Epithelial cell of prostate (primary cell): ENCODE measurements at places on chromosomes 4 and X.

DNA sequence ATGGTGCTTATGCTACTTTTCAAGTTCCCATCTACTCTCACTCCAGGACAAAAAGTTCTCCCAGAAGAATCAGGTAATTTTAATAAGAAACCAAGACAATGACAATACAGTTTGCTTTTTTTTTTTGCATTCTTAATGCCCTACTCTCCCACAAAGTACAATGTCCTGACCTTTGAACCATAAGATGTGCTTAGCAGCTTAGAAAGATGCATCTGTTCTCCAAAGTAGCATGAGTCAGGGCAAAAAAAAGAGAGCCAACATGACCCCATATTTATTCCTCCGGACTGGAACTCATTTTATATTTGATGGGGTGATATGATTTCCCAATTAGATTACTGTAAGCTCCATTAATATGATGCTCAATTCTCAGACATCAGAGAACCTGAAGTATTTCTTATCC is 16.5 kb upstream of the PDCL2 start:
- no peak for DNase-seq

- no peak for DNase-seq
These were observed 1003.5 kb downstream of the STPG2 start for GRCh38 chr4:97139791-97140190.

DNA sequence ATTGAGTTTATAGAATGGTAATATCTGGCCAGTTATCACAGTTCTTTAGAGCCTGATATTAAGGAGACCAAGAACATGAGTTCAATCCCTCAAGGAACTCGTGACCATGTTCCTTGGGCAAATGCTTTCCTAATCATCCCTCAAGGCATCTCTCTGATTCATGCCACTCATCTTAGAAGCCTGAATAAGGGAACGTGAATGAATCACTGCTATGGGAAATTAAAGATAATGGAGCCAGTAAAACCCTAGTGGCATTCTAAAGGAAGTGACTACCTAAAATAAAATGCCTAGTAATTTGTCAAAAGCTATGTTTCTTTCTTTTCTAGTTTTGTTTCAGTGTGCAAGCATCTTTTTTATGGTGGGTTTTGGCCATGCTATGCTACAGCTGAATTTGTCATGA is 1161.3 kb downstream of the C4orf33 start:
- DNase-seq: peak; percentile 62

GRCh38 chr4:163515198-163515597 is 20.7 kb downstream of the TMA16 start:
- DNase-seq: no peak

GRCh38 chr4:177907736-177908424 is 465.6 kb upstream of the AGA start:
- no peak for DNase-seq

DNA sequence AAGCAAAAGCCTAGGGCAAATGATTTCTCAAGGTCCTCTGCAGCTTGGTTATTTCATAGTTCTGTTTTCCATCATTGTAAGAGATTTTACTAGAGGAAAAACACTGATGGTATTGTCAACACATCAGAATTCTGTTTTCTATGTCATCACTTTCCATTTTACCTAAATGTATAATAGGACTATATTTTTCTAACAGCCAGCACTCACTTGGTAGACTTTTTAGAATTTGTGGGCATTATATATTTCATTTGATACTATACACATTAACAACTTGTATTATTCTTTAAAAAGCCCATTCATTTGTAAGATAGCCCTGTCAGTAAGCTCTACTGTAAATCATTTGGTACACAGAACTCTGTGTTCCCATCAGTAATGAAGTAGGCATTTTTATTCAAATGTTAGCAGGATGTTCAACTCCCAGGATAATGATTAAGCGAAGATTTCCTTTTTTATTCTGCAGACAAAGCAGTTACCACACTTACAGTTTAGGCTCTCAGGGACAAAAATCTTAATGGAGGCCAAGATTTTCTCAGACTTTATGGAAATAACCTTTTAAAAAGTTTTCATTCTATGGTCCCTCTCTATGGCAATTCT is 143.6 kb upstream of the TEX13C start:
- no peak for DNase-seq

- DNase-seq: no peak
These were observed 390.7 kb downstream of the STPG2 start for GRCh38 chr4:97752599-97752998.

- DNase-seq: no peak
These were observed 197.2 kb upstream of the AR start for GRCh38 chrX:67346667-67347066.

GRCh38 chr4:88592600-88593448 is 544 bp downstream of the HERC3 start:
- peak; percentile 97 for DNase-seq

DNA sequence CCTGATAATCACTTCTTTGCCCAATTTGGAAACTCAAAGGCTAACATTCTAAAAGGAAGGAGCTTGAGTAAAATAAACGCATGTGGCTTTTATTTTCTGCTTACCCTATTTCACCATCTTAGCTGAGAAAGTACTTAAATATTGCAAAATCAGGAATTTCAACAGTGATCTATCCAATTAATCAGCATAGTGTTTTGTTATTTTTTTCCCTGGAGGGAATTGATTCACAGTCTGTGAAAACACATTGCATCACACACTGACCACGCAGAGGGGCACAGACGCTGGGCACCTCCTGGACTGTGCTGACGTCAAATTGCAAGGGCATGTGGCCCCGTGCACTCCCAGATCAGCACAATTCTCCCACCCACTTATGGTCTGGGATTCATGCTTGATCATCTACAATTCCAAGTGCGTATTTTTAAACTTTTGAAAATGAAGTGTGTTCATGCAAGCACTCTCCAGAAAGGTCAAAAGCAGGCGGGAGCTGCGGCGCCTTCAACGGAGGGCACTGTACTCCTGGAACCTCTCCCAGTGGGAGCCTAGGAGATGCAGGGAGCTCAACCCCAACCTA is 320.6 kb upstream of the PPARGC1A start:
- DNase-seq: no peak

DNA sequence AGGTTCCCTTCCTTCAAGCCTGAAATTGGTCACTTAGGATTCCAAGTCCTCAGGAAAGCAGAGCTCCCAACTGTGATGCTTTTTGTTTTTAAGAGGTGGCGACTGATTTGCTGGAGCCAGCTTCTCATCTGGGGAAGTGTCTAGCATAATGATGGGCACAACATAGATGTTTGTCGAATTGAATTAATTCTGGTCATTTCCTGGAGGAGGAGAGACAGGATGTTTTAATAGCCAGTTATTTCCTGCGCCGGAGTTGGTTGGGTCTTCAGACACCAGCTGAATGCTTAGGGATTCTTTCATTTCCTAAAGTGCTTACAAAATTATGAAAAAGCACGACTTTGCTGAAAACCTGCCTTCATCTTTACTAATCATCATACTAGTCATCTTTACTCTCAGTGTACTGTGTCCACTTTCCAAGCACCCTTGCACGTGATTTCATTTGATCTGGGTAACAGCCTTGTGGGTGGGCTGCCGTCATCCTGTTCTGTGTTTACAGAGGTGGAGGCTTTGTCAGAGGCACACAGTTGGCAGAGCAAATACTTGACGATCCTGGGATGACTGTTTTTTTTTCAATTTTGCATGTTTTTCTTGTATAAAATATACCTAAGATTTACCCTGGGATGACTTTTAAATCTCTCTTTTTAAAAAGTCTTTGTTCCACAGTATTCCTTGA is 49.5 kb downstream of the RGS12 start:
- DNase-seq: no peak
